ENCODE measurements at places on chromosomes 7 and 10. TPM values are rescaled to one million over a fixed set of nuclear protein-coding genes. Genes with fewer than 3 reads are reported as not detected.

- DNase-seq = no peak
These were observed 8.2 kb downstream of the ASB10 start for GRCh38 chr7:151178831-151179230.

DNA sequence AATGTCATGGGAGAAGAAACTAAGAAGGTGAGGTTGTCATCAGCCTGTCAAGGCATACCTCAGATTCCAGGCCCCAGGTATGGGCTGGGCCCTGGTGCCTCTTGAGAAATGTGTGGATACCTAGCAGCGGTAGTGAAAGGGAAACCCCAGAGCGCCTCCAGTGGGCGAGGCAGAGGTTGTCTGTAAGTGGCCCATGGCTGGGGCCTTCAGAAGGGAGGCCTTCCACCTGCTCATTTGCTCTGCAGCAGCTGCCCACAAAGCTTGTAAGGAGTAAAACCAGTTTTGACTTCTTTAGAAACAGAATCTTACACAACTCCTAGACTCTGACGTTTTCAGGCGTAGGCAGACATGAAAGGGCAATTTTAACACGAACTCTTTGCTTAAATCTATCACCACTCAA lies 509.9 kb downstream of the PARD3 start:
- peak; percentile 72 for DNase-seq

DNA sequence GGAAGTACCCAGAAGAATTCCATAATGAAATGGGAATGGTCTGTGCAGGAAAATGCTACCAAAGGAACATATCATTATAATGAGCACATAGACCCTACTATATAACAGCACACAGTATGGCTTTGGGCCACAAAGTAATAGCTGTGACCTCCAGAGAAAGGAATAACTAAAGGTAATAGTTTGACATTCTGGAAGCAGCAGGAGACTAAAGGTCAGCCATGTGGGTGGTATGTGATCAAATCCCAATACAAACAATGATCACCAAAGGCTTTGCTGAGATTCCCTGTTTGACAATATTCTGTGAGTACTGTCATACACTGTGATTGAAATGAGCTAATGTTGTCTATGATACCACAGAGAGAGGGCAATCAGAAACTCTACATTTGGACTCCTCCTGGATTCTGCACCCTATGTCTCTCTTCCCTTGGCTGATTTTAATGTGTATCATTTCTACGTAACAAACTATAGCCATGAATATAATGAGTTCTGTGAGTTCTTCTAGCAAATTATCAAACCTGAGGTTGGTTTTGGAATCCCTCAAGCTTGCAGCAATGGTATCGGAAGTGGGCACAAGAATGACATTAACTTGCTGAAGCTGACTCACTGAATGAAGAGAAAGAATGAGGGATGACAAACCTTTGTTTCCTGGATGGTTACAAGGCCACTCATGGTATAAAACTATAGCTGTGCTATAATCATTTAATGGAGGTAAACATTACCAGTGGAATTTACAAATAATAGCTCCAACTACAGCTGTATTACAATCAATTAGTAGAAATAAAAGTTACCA lies 99.6 kb downstream of the JMJD1C start:
- DNase-seq = no peak

WNT16 gene
- not detected for total RNA-seq

FRMD4A gene
- 23.4 TPM for total RNA-seq

MOGAT3 gene
- total RNA-seq = not detected

All from foreskin keratinocyte (primary cell).